Right lung (tissue), 10 donors: ENCODE measurements at places on chromosomes 2 and 18.

DNA sequence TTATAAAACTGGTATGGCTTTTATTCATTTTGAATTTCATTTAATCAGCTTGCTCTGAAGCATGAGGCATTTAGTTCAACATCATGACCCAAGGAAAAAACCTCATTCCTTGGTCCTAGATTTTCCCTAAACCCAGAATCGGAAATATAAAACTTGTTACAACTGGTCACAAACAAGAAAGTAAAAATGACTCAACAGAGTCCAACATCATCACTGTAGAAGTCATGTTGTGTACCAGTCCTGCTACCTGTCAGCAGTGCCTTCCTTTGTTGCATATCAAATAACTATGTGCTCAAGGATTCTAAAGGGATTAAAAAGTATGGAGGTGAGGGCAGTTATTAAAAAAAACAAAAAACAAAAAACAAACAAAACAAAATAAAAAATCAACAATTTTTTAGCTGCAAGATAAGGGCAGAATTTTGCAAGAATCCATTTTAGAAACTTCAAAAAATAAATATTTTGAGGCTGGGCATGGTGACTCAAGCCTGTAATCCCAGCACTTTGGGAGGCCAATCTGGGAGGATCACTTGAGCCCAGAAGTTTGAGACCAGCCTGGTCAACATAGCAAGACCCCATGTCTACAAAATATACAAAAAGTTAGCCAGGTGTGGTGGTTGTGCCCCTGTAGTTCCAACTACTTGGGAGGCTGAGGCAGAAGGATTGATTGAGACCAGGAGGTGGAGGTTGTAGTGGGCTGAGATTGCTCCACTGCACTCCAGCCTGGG, 18.4 kb downstream of the NCKAP1 start:
- no peak for DNase-seq

GRCh38 chr2:160254189-160254762, 54.2 kb upstream of the ITGB6 start:
- no peak for DNase-seq

DNA sequence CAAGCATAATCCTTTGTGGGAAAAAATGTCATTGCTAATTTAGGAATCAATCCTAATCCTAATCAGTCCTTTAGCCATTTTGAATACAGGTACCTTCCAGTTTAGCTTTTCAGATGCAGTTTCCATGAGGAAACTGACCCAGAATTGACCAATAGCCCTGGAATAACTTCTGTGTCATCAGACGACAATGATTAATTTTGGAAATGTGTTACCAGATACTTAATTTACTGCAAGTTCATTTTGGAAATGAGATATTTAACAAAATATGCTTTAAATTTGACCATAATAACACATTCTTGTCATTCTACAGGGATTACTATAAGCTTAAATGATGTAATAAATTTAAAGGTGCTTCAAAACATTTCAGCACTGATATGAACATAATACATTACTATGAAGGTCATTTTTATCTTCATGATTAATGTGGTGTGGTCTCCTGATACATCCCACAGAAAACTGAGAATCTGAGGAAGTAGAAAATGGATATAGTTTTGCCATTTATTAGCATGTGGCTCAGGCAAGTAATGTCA, 129.8 kb upstream of the SH3BP4 start:
- DNase-seq: no peak

- DNase-seq: no peak
These were observed 30.4 kb downstream of the LBH start for GRCh38 chr2:30261695-30262211.

DNA sequence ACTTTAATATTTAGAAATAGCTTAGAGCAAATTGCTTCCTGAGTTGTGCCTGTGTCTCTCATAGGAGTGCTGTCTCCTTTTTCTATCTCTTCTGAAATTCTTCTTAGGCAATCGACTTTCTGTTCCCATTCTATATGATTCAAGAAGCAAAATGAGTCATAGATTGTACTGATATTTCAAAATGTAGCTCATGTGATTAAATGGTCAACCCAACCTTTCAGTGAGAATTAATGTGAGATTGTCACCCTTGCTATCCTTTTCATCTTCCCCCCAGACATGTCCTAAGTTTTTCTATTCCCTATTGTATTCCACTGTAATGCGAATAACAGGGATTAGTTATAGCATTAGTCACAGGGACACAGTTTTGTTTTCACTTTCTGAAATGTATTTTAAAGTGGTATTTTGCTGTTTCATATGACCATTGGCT, 413.6 kb downstream of the THSD7B start:
- no peak for DNase-seq

DNA sequence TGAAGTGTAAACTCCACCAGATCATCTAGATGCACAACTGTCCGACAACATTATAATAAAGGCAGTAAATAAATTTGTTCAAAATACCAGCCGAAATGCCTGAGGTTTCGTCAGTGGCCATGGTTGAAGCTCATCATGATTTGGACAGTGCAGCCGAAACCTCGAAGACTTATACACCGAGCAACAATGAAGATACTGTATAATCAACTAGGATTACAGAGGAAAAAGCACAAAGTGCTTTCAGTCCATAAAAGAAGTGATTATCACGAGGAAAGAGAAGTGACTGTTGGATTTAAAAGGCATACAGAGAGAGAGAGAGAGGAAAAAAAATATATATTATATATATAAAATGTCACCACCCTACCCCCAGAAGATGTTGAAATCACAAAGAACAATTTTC, 52.0 kb upstream of the GALNT3 start:
- DNase-seq: no peak

DNA sequence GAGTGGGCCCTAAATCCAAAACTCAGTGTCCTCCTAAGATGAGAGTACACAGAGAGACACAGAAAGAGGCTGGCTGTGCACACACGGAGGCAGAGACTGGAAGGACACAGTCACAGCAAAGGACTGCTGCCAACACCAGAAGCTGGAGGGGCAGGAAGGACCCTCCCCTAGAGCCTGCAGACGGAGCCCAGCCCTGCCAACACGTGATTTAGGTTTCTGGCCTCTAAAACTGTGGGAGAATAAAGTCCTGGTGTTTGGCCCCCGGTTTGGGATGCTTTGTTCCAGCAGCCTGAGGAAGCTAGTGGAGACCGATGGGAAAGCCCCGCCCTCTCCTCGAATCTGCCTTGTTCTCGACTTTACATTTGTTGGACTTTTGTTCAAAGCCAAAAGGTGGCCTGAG, 10.6 kb downstream of the CNDP1 start:
- no peak for DNase-seq

DNA sequence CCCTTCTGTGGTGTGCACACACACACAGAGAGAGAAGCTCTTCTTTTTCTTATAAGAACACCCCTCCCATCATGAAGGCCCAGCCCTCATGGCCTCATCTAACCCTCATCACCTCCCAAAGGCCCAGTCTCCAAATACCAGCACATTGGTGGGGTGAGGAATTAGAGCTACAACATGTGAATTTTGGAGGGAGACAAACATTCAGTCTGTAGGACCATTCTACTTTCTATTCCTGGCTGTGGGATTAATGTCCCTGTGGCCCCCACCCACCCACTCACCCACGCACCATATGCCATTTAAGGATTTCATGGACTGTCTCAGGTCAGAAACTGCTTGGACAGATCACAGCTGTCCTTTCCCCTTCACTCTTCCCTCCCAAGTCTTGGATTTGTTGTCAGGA, 190.2 kb downstream of the GBX2 start:
- DNase-seq: no peak

- DNase-seq: no peak
These were observed 15.7 kb downstream of the ZEB2 start for GRCh38 chr2:144504218-144504641.
